H1 (cell line): ENCODE measurements at places on chromosomes 12 and 14. TPM values are rescaled to one million over a fixed set of nuclear protein-coding genes. Genes with fewer than 3 reads are reported as not detected.

The RAPGEF3 gene
- 6.7 and 9.4 TPM in 2 replicates for total RNA-seq

- no peak for DNase-seq
These were observed 25.6 kb downstream of the ZFP36L1 start for GRCh38 chr14:68767248-68767645.

DNA sequence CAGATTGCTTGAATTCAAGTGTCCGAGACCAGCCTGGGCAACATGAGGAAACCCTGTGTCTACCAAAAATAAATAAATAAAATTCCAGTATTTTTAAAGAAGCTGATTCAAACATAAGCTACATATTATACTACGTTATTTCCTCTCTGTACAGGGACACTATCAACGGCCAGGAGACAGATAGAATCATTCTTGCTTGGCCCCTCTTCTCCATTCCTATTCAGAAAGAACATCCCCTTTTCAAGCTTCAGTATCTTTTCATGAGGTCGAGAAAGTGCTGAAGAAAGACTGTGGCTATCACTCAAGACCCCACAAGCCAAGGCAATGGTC, 314 bp upstream of the DHRS7 start:
- DNase-seq: no peak

The CFAP251 gene
- total RNA-seq: 2.9 and 3.3 TPM in 2 replicates

- DNase-seq: no peak
These were observed 68.2 kb downstream of the ANKS1B start for GRCh38 chr12:99916555-99916954.

DNA sequence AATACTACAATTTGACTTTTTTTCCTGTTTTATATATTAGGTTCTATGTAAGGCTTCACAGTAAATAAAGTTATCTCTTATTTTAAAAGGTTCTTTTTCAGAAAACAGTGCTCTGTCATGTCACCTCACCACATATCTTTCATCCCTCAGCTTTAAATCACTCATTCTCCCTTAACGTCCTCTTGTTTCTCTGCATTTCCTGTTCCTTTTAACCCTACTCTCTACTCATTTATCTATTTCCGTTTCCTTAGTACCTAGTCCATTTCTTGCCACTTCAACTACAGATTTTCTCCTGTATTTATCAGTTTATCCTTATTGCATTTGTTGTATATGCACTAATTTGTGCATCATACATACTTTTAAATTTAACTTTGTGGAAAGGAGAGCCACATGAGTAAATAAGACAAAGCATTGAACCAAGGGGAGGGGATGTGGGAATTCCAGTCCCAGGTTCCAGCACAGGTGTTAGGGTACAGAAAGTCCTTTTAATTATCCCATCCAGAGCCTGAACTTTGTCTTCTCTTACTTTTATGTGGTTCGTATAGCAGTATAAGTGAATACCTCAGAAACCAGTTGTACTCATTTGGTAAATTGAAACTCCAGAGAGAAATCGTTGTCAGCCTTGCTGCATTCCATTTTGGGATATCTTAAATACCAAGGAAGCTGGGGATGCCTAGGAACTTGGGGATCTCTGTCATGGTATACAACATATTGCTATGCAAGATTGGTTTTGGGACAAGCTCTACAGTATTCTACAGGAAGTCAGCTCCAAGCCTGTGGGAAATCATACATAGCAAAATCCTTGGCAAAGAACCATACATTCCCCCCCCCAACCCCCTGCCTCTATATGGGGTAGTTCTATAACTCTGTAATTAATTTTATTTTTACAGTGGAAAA, 120.5 kb downstream of the DIP2B start:
- no peak for DNase-seq

DNA sequence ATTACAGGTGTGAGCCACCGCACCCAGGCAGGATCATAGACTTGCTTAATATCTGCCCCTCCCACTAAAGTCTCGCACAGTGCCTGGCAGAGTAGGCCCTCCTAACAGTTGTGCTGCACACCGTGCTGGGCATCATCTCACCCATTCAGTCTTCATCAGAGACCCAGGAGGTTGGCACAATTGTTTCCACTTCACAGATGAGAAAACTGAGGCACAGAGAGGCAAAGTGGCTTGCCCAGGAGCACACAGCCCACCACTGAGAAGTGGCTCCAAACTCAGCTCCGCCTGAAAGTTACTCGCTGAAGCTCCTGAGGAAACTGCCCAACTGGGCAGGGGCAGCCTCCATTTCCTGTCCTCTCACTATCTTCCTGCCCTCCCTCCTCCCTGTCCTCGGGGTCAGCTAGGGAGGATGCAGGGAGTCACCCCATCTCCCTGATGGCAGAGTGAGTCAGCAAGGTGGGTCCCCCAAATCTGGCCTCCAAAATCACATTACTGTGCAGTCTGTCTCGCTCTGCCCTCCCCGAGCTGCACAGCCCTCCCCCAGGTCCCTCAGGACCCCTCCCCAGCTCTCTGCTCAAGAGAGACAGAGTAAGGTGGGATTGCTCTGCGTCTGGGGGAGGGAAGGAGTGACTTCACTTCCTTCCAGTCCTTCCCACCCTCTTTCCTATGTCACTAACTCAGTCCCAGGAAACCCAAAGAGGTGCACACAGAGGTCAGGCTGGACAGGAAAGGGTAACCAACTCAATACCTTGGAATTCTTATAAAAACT, 5.7 kb downstream of the SLC8B1 start:
- DNase-seq: no peak

GRCh38 chr12:34296143-34297041, 274.1 kb downstream of the ALG10 start:
- DNase-seq: no peak

DNA sequence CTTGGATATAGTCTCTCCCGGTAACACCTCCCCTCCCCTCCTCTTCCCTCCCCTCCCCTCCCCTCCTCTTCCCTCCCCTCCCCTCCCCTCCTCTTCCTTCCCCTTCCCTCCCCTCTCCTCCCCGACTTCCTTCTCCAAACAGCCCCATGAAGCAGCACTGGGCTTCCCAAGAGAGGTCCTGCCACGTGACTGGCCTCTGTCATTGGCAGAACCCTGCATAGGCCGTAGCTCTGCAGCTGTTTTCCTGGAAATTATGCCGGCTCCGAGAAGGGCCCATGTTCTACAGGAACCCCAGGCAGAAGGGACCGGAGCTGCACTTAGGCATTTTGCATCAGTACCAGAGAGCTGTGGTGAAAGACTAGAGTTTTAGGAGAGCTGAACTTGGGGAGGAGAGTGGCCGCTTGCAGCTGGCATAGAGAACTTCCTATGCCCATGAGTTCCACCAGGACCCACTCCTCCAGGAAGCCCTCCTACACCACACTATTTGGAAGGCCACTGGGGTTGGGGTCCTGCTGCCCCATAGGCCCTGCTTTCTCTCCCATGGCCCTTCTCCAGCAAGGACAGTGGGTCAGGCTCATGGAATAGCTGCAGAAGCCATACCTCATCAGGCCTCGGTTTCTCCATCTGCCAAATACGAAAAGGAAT, 5.1 kb upstream of the TNFAIP2 start:
- no peak for DNase-seq

- no peak for DNase-seq
These were observed 27.1 kb upstream of the RPLP0 start for GRCh38 chr12:120228041-120228290.

- DNase-seq: no peak
These were observed 350.8 kb downstream of the LRFN5 start for GRCh38 chr14:41957459-41957858.

The CINP gene
- 47.8 and 53.2 TPM in 2 replicates for total RNA-seq

- no peak for DNase-seq
These were observed 1215.4 kb upstream of the USP15 start for GRCh38 chr12:61044766-61045165.

DNA sequence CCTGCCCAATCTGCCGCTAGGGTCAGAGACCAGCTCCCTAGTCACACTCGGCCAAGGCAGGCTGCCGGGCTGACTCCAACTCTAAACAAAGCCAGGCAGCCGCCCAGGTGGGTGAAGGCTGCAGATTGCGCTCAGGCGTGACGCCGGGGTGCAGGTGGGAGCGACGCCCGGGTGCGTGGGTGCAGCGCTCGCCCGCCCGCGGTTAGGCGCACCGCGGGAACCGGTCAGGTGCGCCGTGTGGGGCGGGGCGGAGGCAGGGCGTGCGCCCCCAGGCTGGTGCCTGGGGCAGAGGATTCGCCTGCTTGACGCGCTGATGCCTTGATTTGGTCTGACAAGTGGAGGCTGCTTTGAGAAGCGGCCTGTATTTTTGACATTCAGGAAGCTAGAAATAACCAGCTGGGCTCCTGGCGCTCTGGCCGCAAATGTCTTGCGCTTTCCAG, 126.7 kb upstream of the HIF1A start:
- no peak for DNase-seq

DNA sequence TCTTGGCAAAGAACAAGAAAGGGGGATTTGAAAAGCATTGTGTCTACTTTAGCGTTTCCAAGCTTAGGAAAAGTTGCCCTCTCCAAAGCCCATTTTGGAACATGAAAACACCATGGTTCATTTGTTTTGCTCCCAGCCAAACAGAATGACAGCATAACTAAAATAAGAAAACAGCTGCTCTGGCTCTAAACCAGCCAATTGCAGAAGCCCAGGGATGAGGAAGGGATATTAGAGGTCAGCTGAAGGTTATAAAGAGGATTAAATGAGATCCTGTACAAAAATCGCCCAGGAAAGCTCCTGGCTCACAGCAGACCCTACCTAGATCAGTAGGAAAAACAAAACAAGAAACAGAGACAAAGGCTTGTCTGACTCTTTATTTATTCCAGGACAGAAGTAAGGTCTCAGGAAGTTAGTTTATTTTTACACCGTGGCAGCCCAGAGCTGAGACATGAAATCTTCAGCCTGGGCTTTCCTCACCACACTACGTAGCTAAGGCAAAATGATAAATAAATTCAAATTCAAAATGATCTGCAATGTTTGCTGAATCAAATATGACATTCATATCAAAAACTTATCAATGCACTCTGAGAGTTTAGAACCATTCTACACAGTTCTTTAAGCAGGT, 25.9 kb downstream of the SPX start:
- no peak for DNase-seq

- DNase-seq: no peak
These were observed 42.1 kb upstream of the CNTN1 start for GRCh38 chr12:40650038-40650704.
